ENCODE measurements at places on chromosomes 5 and 9.

GRCh38 chr5:168931638-168932345, 352.6 kb upstream of the PANK3 start:
- no peak for DNase-seq

DNA sequence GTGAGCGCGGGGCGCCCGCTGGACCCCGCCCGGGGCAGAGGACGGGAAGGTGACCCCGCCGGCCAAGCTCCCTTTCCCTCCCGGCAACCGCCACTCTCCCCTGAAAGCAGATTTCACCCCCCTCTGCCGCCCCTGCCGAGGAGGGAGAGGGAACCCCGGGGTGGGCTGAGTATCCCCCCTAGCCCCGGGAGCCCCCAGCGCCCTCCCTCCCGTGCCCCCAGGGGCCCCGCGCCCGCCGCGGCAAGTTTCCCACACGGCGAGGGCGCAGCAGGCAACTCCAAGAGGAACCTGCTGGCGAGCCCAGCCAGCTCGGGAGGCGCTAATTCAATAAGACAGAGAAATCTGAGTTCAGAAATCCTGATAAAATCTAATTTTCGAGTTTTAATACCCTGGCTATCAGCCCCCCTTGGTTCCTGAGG, 1.6 kb downstream of the NTNG2 start:
- DNase-seq, result no peak

DNA sequence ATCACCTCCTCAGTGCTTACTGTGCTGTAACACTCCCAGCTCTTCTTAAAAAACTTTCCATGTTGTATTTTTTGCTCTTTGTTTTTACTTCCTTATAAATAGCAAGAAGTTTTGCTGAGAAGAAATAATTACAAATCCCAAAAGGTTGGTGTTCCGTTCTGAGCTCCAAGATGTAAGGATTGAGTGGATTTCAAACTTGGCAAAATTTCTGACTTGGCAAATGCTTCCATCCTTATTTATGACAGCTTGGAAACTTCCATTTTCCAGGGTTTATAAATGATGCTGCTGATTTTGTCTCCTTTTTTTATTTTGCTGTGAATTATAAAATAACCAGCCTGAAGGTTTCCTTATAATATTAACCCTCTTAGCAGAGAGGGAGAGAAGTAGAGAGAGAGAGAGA, 151.9 kb downstream of the NTRK2 start:
- no peak for DNase-seq

DNA sequence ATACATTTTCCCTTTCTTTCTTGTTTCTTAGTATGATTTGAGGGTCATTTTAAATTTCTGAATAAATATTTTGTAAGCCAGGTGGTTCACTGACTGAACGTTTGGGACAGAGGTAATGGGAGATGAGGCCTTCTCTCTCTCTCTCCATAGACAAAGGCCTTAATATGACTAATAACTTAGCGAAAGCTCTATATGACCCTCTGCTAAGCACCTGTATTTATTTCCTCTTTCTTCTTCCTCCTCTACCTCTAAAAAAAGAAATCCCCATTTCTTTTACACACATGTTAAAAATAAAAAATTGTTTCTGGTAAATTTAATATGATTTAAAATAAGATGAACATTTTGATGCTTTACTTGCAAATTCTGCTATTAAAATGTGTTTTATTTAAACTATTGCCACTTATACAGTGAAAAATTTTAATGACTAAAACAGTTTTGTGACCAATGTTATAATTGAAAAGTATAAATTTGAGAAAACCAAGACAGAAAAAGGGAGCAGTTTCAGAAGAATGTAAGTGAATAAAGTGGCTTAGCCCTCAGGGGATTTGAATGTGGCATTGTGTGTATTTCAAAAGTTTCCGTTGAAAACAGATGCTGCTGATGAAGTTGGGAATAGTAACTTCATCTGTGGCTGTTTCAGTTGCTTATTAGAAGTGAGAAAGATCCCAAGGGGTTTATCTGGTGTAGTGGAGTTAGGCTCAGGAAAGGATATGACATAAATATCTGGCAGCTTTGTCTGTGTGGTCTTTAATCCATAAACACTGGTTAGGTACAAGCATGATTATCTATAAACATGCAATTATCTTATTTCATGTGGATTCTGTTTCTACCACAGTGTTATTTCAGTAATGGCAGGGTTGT, 128.6 kb upstream of the GRHPR start:
- no peak for DNase-seq

GRCh38 chr9:119701651-119702050, 332.4 kb upstream of the BRINP1 start:
- no peak for DNase-seq

GRCh38 chr5:179812135-179812825, 5.6 kb upstream of the MGAT4B start:
- DNase-seq, result no peak

DNA sequence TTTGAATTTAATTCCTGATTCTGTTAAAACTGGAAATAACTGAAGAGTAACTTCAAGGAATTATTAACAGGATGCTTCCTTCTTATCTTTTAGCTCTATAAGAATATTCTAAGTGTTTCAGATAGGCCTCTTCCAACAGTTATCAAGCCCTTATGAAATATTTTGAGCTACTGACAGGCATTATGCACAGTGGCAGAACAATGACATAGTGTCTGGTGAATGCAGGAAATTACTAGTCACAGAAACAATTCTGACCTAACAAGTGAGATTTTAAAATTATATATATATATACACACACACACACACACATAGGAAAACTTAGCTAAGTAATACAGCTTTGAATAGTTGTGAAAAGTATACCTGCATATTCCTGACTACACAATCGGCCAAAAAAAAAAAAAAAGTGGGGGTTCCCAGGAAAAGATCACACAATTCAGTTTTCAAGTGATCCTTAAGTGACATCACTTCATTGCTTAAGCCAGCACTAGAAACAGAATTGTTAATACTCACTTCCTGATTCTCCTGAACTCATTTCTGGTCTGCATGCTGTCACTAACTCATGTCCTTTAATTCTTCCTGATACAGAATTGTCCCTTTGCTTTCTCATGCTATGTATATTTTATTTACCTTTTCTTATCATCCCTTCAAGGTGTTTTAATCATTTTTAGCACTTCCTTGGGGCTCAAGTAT, 77.3 kb downstream of the SLC25A46 start:
- DNase-seq, result no peak

- no peak for DNase-seq
Measured at GRCh38 chr5:32233696-32234447, 59.8 kb upstream of the GOLPH3 start.

GRCh38 chr5:144522698-144523097, 352.0 kb downstream of the KCTD16 start:
- no peak for DNase-seq

GRCh38 chr9:116088396-116088795, 65.2 kb upstream of the PAPPA start:
- no peak for DNase-seq

- no peak for DNase-seq
Measured at GRCh38 chr5:14458414-14458813, 123.2 kb upstream of the OTULINL start.

Measured in NCI-H446 (cell line).